CD4-positive, alpha-beta T cell treated with Interleukin-6 for 4 hours (primary cell): ENCODE measurements at places on chromosomes 7 and 10.

DNA sequence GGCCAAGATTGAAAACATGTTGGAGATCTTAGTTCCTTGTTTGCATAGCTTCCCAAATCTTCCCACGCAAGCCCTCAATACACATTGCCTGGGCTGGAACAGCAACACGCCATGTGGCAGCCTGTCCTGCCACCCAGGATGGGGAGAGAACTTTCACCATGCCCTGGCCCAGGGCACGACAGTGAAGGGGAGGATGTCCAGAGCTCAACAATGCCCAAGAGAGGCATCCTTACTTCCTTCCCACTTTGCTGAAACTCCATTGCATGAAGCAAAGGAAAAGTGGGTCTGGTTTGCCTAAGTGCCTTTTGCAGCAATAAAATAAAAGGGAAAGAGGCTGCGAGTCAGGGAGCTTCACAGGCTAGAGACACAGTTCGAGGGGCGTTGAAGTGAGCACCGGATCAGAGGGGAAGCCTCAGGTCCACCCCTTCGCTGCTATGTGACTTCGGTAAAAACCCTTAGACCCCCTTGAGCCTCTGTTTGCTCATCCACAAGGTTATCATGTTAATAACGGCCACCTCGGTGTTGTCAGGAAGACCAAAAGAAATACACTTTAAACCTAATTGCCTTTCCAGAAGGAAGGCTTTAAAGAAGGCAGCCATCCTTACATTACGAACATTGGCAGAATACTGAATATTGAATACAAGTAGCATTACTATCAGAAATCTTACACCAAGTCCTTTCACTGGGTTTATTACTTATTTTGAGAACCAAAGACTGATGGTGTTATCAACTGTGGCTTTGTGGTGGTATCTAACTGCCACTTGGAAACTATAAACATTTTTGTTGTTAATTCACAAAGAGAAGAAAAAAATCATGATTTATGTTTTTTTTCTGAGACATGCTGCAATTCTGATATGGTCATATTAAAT is 133.3 kb downstream of the ICA1 start:
- DNase-seq, result no peak

DNA sequence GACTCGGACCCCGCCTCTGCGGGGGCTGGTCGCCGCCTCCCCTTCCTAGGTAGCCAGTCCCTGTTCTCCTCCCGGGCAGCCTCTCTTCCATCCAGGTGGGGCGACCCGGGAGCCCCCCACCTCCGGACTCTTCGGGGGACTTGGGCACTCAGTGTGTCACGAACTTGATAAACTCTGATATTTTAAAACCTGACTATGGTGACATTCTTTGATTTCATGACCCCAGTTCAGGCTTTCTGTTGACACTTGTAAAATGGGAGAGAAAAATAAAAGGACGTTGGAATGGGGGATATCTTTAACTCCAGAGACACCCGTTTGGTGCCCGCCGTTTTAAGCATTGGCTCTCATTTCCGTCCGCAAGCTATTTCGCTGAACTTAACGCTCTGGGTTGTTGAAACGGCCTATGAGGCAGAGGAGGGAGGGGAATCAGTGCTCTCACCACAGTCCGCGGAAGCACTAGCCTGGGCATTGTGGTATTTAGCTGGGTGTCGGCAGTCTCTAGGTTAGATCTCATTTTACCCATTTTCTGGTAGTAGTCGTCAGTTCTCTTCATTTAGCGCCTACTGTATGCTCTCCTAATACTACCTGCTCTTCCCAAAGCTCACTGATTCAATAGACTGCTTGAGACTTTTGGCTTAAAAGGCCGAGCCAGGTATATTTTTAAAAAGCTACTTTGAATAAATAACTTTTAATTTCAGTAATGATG is 738 bp downstream of the VPS26A start:
- DNase-seq, result peak; percentile 69

- no peak for DNase-seq
Measured at GRCh38 chr7:137337902-137338301, 5.6 kb downstream of the PTN start.

DNA sequence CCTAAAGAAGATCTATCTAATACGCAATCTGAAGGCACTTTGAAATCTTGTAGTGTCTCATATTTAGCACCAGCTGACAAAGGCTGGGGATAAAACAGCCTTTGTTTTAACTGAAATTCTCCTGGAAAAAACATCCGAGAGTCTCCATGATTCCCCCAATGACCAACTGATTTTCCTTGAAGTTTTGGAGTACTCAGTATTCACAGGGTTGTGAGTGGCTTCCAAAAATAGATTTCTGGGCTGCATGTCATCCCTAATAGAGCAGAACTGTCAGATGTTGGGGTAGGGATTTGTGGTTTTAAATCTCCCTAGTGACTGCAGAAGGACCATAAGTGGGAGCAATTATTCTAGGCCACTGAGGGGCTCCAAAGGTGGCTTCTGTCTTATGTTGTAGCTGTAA is 206.4 kb downstream of the TAX1BP1 start:
- DNase-seq, result no peak

DNA sequence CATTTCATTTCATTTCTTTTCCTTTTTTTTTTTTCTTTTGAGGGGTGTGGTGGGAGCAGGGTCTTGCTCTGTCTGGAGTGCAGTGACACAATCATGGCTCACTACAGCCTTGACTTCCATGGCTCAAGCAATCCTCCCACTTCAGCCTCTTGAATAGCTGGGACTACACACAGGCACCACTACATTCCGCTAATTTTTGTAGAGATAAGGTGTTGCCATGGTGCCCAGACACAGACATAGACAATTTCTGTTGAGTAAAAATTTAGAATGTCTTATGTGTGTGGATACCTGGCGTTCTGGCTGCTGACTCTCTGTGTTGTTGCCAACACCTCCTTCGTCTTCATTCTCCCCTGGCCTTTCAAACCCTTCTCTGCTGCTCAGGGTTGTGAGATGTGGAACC is 54.0 kb upstream of the PRSS58 start:
- no peak for DNase-seq

DNA sequence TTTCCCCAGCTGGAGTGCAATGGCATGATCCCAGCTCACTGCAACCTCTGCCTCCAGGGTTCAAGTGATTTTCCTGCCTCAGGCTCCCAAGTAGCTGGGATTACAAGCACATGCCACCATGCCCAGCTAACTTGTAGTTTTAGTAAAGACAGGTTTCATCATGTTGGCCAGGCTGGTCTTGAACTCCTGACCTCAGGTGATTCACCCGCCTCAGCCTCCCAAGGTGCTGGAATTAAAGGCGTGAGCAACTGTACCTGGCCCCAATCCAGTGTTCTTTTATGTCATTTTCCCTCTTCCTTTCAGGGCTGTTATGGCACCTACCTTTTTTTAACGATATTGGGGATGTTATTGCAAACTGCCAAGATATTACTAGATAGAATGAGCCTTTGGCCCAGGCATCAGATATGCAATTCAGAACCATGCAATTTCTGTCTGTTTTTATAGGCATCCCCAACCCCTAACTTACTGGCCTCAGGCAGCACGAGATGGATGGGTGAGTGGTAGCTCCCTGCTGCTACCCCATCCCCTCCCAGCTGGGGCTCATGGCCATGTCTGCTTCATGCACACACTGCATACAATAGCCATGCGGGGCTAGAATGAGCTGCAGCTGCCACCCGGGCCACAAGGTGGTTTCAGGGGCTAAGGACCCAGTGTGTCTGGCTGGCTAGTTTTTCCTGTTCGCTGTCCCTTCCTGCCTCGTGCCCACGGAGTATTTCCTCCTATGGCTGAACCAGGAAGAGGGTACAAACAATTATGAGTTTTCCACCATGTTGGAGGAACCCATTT is 1080.1 kb upstream of the SORCS1 start:
- DNase-seq, result no peak

GRCh38 chr10:66483966-66484365 is 441.9 kb upstream of the LRRTM3 start:
- DNase-seq, result no peak
